NCI-H524 (cell line): ENCODE measurements at places on chromosomes 12 and 14.

- no peak for DNase-seq
Observed at GRCh38 chr12:59890896-59891579, 295.2 kb downstream of the SLC16A7 start.

DNA sequence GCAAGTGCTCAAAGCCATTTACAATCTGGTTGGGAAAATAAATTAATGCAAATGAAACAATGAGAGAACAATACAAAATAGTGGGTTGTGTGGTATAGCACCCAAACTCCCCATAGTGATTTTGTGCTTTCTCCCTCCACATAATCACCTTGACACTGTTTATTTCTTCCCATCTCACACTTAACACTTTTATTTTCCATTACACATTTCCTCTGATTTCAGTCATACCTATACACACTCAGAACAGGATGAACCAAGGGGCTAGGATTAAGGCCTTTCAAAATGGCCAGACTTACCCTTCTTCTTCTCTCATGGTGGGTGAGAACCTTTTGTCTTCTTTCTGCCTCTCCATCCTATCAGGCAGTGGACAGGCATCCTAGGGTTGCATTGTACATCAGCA is 13.9 kb upstream of the PDE1B start:
- no peak for DNase-seq

- no peak for DNase-seq
Observed at GRCh38 chr12:57216014-57216911, at the start of gene NXPH4. Gene NXPH4 (plus strand): TSS chr12:57216794. CDS start chr12:57216970, 176 bp downstream.

- DNase-seq: no peak
Observed at GRCh38 chr14:61747342-61747741, 14.9 kb upstream of the SNAPC1 start.

- DNase-seq: no peak
Observed at GRCh38 chr12:52215587-52216031, 17.4 kb upstream of the KRT7 start.
